Testis (tissue), 5 donors: ENCODE measurements at places on chromosomes 3 and 15. TPM values are rescaled to one million over a fixed set of nuclear protein-coding genes. Genes with fewer than 3 reads are reported as not detected.

GRCh38 chr15:93152951-93153350 lies 63.9 kb upstream of the RGMA start:
- H3K4me1 ChIP-seq = peaks cover 42% of the 10 kb centered on the region
- no peaks in the 10 kb centered on the region for H3K36me3 ChIP-seq
- H3K4me3 ChIP-seq = no peak overlapping the region
- no peaks in the 10 kb centered on the region for H3K27me3 ChIP-seq
- peak; percentile 87 for DNase-seq
- H3K27ac ChIP-seq = no peak overlapping the region

The AGBL1 gene
- total RNA-seq = 0.37 TPM

The CPA3 gene
- total RNA-seq = 0.71 TPM

The CHRM5 gene
- 0.94 TPM for total RNA-seq

DNA sequence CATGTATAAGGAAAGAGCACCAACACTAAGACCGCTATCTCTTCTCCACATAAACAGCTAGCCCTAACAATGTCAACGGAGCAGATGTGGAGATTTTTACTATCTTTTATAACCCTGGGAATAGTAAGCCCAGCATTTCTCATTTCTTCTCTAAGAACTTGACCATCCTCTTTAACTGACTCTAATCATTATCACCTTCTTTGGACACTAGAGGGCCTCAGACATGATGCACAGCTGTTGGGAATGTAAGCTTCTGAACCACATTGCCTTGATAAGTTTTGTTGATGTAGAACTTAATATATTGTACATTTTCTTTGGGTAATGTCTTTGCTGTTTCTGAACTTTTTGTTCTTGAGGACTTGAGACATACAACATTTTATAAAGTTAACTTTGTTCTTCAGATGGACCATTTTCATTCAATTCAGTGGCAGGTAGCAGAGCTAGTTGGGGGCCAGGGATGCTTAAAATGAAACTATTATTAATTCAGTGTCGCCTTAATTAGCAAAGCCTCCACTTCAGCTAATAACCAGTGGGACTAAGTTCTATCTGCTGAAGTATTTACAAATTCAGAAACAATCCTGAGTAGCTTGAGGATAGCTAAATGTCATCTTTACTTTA lies 9.6 kb upstream of the TAGLN3 start:
- no peaks in the 10 kb centered on the region for H3K36me3 ChIP-seq
- no peaks in the 10 kb centered on the region for H3K27me3 ChIP-seq
- H3K4me1 ChIP-seq = no peaks in the 10 kb centered on the region
- DNase-seq = no peak
- H3K27ac ChIP-seq = no peak overlapping the region

DNA sequence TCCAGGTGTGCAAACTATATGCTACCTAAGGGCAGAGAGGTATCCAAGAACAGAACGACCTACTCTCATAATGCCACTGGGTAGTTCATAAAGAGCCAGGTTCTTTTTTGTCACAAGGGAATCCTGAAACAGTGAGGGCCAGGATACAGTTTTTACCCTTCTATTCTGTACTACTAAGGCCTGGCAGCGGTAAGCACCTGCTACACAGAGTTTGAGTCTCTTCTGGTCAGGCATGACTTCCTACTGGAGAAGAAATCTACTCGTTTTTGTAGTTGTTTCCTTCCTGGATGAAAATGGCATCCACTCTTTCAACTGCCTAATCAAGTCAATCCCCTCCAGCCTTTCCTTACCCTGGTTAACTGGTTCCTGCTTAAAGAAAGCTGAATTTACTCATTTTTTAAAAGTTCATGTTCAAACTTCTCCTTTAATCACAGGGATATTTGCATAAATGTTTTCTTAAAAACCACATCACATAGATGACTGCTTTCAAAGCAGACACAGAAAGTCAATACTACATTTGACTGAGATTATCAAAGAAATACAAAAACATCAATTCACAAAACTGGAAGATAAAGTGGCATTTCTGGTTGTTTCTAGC lies 40.0 kb downstream of the MAP4 start:
- H3K36me3 ChIP-seq = no peaks in the 10 kb centered on the region
- no peak for DNase-seq
- no peaks in the 10 kb centered on the region for H3K27me3 ChIP-seq

DNA sequence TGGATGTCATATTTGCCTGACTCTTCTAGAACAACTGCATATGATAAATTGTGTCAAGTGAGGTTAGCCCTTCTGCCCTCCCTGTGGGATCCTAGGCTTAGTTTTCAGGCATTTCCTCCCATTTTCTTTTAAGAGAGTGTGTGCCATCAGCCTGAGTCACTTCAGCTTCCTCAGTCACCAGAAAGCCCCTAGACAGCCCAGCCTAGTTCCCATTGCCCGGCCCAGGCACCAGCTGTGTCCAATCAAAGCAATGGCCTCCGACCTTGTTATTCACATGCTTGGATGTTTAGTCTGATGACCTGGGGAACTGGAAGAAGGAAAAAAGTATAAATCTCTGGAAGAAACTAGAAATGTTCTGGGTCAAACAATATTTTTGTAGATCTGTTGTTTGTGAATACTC lies 221.9 kb upstream of the LRIG1 start:
- no peaks in the 10 kb centered on the region for H3K27me3 ChIP-seq
- DNase-seq = peak; percentile 18
- no peaks in the 10 kb centered on the region for H3K36me3 ChIP-seq
- H3K4me1 ChIP-seq = no peaks in the 10 kb centered on the region

GRCh38 chr15:89187986-89188514 lies 33.3 kb downstream of the RLBP1 start:
- no peaks in the 10 kb centered on the region for H3K4me1 ChIP-seq
- no peaks in the 10 kb centered on the region for H3K27me3 ChIP-seq
- no peak for DNase-seq
- H3K27ac ChIP-seq = no peak overlapping the region
- no peaks in the 10 kb centered on the region for H3K36me3 ChIP-seq

The RGMA gene
- 65.4 TPM for total RNA-seq

- no peak overlapping the region for H3K4me3 ChIP-seq
- H3K27ac ChIP-seq = no peak overlapping the region
- no peaks in the 10 kb centered on the region for H3K36me3 ChIP-seq
- peaks cover 61% of the 10 kb centered on the region for H3K4me1 ChIP-seq
- DNase-seq = peak; percentile 10
These were observed 77.3 kb downstream of the CPN2 start for GRCh38 chr3:194273743-194274310.

The IL5RA gene
- 0.43 TPM for total RNA-seq

The TRPM1 gene
- 4.4 TPM for total RNA-seq

- no peak for DNase-seq
- no peaks in the 10 kb centered on the region for H3K27me3 ChIP-seq
- H3K4me3 ChIP-seq = no peak overlapping the region
- no peaks in the 10 kb centered on the region for H3K36me3 ChIP-seq
These were observed 569.6 kb downstream of the NTRK3 start for GRCh38 chr15:87686841-87687522.

GRCh38 chr15:38873158-38873557 lies 308.5 kb upstream of the RASGRP1 start:
- H3K27me3 ChIP-seq = no peaks in the 10 kb centered on the region
- no peaks in the 10 kb centered on the region for H3K36me3 ChIP-seq
- H3K4me3 ChIP-seq = no peak overlapping the region
- H3K4me1 ChIP-seq = no peaks in the 10 kb centered on the region
- no peak overlapping the region for H3K27ac ChIP-seq

DNA sequence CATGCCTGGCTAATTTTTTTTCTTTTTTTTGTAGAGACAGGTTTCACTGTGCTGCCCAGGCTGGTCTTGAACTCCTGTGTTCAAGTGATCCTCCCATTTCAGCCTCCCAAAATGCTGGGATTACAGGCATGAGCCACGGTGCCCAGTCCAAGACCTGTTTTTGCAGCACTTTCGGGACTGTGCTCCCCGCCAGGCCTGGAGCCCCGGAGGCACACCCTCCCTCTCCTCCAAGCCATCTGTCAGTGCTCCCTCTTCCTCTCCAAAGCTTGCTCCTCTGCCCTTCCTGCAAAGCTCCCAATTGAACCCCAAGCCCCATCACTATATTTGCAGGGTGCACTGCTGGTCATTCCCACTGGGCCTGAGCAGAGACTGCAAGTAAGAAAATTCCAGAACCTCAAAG lies 98.1 kb downstream of the CORO2B start:
- H3K4me1 ChIP-seq = no peaks in the 10 kb centered on the region
- H3K4me3 ChIP-seq = no peak overlapping the region
- H3K27ac ChIP-seq = no peak overlapping the region
- DNase-seq = no peak
- H3K36me3 ChIP-seq = no peaks in the 10 kb centered on the region

- peaks cover 48% of the 10 kb centered on the region for H3K4me1 ChIP-seq
- no peaks in the 10 kb centered on the region for H3K36me3 ChIP-seq
- peak overlapping the region; percentile 68 for H3K27ac ChIP-seq
- no peaks in the 10 kb centered on the region for H3K27me3 ChIP-seq
- DNase-seq = peak; percentile 39
These were observed 4.4 kb upstream of the ZNF589 start for GRCh38 chr3:48236531-48236930.

The ITIH1 gene
- 3.5 TPM for total RNA-seq

GRCh38 chr3:167872032-167872431 lies 136.5 kb downstream of the SERPINI1 start:
- H3K4me1 ChIP-seq = no peaks in the 10 kb centered on the region
- no peak overlapping the region for H3K27ac ChIP-seq
- H3K27me3 ChIP-seq = no peaks in the 10 kb centered on the region
- no peak overlapping the region for H3K4me3 ChIP-seq
- H3K36me3 ChIP-seq = no peaks in the 10 kb centered on the region

DNA sequence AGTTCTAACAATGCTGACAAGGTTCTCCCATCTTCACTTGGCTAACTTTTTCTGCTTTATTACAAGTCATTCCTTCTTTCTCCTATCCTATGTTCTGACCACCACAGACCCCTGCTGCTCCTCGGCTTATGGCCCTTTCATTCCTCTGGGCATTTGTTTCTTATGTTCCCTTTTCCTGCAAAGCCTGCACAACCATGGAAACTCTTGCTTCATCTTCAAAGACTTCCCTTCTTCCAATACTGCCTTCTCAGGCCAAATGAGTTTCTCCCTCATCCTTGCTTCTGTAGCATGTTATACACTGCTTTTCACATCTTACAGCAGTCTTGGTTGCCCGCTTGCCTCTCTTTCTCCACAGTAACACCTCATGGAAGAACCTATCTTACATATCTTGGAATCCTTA lies 17.9 kb upstream of the ATOSA start:
- DNase-seq = no peak
- H3K4me3 ChIP-seq = no peak overlapping the region
- H3K27ac ChIP-seq = no peak overlapping the region

- H3K27me3 ChIP-seq = no peaks in the 10 kb centered on the region
- H3K4me3 ChIP-seq = no peak overlapping the region
- no peak for DNase-seq
These were observed 54.3 kb downstream of the GSK3B start for GRCh38 chr3:120039642-120040610.

The TGM5 gene
- total RNA-seq = 2.1 TPM

The QTRT2 gene
- total RNA-seq = 29.5 TPM

GRCh38 chr15:98899272-98900021 lies 108.1 kb downstream of the PGPEP1L start:
- H3K27me3 ChIP-seq = no peaks in the 10 kb centered on the region
- H3K36me3 ChIP-seq = no peaks in the 10 kb centered on the region
- no peak overlapping the region for H3K27ac ChIP-seq
- H3K4me1 ChIP-seq = peaks cover 14% of the 10 kb centered on the region

The C3orf20 gene
- 11.0 TPM for total RNA-seq

- no peaks in the 10 kb centered on the region for H3K36me3 ChIP-seq
- H3K27ac ChIP-seq = no peak overlapping the region
- H3K4me3 ChIP-seq = no peak overlapping the region
- DNase-seq = no peak
- H3K27me3 ChIP-seq = no peaks in the 10 kb centered on the region
These were observed 630.4 kb downstream of the CADM2 start for GRCh38 chr3:85589145-85589544.

The SEMA7A gene
- 217 TPM for total RNA-seq

The CCR8 gene
- total RNA-seq = not detected

DNA sequence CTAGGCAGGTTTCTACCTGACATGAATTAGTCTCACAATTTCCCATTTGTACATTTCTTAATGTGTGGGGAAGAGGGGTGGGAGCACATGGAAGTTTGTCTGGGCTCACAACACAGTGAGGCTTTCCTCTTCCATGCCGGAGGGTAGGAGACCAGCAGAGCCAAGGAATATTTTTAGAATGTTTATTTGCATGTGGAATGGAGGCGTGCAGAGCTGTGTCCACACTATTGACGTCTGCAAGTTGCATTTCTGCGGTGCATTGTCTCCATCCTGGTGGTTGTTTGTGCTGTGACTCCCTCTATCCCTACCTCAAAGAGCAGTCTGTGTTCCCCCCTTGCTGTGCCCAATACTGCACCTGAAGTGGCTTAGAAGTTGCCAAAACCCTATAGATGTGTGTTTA lies 103.1 kb upstream of the LRTM1 start:
- H3K4me3 ChIP-seq = no peak overlapping the region
- no peak overlapping the region for H3K27ac ChIP-seq
- H3K27me3 ChIP-seq = no peaks in the 10 kb centered on the region
- no peaks in the 10 kb centered on the region for H3K36me3 ChIP-seq

DNA sequence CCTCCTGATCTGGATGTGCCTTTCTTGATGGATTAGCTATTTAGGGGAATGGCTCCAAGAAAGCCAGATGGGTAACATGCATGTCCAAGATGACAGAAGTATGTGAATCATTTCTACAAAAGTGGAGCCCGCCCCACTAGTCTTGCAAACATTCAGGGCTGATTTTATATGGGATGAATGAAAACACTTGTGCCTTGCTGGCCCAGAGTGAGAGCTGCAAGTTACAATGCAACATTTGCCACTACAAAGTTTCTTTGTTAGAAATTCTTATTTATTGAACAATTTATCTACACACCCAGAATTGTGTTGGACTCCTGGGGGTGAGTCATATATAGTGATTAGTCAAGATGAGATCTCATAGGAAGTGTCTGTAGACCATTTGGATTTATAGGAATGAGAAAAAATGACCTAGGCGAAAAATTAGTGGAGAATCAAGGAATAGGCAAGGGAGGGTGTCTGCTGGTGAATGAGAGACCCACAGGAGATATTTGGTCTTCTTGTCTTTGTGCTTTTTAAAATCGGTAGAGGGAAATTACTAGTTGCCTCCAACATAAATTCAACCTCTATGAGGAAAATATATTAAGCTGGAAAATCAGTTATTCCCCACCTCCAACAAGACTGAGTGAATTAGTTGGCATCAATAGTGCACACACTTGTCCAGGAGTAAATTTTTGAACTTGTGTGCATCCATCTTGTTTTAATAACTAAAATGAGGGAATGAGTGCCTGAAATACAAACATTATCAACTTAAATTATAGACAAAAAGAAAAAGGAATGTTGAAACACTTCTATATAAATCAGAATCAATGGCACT lies 53.5 kb upstream of the DCBLD2 start:
- H3K4me3 ChIP-seq = no peak overlapping the region
- H3K36me3 ChIP-seq = no peaks in the 10 kb centered on the region
- no peak for DNase-seq

The SLC28A1 gene
- total RNA-seq = 0.31 TPM
